ENCODE measurements at places on chromosomes 13 and 19.

GRCh38 chr13:39777021-39777420 lies 121.6 kb downstream of the COG6 start:
- no peak for DNase-seq

DNA sequence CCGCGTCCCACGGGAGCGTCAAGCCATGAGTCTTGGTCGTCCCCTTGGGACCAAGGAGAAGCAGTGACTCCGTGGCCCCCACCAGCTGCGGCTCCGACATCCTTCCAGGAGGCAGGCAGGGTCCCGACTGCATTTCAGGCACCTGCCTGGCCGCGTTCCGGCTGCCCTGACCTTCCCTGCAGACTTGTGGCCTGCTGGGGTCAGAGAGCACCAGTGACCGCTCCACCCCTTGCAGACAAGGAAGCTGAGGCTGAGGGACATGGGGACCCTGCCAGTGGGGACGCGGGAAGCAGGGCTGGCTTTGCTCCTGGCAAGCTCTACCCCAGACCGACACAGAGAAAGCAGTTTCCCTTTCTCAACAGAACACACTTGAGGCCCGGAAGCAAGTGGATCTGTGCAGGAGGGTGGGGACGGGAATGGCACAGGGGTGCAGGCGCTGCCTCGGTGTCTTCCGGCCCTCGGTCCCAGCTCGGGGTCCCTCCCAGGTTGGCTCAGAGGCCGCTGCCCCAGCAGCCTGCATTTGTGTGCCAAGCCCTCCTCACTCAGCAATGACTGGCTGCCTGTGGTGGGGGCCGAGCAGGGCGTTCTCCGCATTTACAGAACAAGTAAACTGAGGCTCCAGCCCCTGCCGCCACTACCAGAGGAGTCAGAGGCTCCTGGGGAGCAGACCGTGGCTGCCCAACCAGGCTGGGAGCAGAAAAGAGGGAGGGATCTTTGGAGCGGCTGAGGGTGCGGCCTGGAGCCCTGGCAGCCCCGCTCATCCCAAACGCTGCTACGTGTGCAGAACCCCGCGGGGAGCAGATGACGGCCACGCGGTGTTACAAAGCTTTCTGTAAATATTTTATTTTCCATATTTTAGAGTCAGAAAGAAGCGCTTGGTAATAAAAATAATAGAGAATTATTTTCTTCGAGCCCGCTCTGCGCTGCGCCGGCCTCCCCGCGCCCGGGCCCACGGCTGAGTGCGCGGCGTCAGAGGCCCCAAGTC lies 43.9 kb downstream of the GAS6 start:
- no peak for DNase-seq

DNA sequence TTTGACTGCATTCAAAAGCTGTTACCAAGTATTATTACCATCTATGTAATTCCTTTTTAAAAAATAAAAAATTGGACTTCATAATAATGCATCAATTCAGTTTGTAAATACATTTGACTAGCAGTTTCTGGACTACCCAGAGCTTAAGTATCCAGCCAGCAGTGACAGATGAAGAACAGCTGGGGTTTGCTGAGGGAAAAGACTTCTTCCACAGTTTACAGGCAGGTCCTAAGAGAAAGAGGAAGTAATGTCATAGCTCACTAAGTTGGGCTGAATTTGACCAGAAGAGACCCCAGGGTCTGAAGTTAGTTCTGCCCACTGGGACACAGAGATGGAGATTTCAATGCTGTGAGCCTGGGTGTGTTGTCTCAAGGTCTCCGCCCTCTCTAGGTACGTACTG lies 96.4 kb downstream of the MBNL2 start:
- DNase-seq: no peak

DNA sequence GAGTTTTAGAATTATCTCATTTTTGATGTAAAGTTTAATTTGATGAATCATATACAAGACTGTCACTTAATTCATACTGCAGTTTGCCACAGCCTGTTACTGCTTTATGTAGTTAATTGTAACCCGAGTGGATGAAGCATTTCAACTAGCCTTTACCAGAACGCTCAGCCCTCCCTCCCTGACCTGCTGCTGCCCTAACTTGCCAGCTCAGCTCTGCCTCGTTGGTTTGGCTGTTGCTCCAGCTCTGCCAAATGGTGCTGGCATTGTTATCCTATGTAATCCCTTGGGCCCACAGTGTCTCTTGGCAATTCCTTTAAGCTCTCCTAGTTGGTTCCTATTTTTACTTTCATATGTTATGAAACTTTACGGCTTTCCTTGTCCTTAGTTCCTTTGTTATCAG lies 113.3 kb downstream of the LMO7 start:
- no peak for DNase-seq

- peak; percentile 64 for DNase-seq
Measured at GRCh38 chr19:10553943-10554381, 10.3 kb downstream of the ATG4D start.

DNA sequence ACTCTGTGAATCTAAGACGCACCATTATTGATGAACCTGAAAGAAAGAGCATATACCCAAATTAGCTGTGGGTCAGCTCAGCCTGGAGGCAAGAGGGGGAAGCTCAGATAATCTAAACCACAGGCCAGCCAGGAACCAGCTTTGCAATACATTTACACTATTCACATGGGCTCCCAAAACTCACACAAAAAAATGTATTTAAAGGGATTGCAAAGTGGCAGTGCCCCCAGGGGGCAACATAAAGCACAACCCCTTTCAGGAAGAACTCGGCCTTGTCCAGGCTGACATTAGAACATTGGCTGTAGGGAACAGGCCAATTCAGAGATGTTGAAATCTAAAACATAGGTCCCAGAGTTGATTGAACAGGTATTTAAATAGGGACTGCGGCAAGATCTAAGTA lies 3.2 kb upstream of the PROZ start:
- no peak for DNase-seq

DNA sequence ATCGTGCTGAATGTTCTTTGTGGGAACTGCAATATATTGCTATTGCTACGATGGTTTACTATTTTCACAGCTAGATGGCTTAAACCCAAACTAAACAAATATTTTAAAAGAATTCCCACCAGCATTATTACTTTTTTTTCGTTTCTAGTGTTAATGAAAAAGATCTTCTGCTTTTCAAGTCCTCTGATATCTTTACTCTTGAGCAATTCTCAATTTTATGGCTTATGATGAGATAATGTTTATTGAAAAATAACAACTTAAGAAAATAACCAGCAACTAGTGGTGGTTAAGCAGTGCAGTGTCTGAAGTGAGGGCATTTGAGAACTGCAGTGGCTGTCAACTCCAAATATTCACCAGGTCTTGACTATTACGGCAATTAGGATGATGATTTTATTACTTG lies 360.4 kb downstream of the ENOX1 start:
- DNase-seq: no peak

DNA sequence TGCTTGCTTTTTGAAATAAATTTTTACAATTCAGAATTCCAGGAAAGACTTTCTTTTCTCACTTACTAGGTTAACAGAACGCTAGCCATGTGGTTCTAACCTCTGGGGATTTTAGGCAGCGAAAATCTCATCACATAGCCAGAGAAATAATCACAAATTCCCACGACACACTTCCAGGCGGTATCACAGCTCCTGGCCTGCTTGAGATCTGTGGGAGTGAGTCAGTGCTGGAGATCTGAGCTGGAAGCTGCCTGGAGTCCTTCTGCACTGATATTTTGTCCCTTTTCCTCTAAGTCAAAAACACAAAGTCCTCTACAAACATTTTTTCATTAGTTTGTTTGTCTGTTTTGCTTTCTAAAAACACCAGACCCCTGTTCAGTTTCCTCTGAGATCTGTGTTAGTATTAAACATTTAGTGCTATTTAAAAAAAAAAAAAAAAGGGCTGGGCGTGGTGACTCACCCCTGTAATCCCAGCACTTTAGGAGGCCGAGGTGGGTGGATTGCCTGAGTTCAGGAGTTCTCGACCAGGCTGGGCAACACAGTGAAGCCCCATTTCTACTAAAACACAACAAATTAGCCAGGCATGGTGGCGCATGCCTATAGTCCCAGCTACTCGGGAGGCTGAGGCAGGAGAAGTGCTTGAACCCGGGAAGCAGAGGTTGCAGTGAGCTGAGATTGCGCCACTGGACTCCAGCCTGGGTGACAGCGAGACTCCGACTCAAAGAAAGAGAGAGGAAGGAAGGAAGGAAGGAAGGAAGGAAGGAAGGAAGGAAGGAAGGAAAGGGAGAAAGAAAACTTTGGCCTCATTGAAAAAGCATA lies 12.2 kb upstream of the UBE2L5 start:
- DNase-seq: no peak

DNA sequence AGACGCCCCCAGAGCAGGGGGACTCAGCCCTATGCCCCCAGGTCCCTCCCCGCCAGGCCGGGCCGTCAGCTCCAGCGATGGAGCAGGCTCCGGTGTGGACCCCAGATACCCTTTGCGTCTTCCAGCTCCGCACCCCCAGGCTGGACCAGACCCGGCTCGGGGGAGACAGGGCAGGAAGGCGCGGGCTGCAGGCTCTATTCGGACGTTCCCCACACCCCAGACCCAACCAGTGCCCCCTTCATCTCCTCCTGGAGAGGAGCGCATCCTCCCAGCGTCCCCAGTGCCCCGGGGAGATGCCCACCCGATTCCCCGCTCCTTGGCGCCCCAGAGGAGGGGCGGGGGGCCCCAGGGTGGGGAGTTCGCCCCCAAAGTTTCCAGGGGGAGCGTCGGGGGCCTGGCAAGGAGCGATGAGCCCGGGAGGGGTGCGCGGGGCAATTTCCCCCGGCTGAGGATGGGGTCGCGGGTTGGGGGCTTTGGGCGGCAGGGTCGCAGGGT lies 389 bp downstream of the LINGO3 start:
- no peak for DNase-seq

GRCh38 chr13:108120856-108121255 lies 94.5 kb downstream of the LIG4 start:
- DNase-seq: no peak

DNA sequence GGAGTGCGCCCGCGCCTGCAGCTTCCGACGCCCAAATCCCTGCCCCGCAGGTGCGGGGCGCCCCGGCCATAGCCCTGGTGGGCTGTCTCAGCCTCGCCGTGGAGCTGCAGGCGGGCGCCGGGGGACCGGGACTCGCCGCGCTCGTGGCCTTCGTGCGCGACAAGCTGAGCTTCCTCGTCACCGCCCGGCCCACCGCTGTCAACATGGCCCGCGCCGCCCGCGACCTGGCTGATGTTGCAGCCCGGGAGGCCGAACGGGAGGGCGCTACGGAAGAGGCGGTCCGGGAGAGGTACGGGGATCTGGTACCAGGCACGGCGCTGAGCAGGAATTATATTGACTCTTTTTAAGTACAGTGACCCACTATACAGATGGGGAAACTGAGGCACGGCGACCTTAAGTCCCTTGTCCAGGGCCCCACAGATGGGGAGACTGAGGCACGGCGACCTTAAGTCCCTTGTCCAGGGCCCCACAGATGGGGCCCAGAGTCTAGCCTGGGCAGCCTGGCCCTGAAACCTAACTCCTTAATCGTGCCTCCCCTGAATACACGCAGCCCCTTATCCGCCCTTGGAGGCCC lies 586 bp downstream of the MRI1 start:
- DNase-seq: no peak

DNA sequence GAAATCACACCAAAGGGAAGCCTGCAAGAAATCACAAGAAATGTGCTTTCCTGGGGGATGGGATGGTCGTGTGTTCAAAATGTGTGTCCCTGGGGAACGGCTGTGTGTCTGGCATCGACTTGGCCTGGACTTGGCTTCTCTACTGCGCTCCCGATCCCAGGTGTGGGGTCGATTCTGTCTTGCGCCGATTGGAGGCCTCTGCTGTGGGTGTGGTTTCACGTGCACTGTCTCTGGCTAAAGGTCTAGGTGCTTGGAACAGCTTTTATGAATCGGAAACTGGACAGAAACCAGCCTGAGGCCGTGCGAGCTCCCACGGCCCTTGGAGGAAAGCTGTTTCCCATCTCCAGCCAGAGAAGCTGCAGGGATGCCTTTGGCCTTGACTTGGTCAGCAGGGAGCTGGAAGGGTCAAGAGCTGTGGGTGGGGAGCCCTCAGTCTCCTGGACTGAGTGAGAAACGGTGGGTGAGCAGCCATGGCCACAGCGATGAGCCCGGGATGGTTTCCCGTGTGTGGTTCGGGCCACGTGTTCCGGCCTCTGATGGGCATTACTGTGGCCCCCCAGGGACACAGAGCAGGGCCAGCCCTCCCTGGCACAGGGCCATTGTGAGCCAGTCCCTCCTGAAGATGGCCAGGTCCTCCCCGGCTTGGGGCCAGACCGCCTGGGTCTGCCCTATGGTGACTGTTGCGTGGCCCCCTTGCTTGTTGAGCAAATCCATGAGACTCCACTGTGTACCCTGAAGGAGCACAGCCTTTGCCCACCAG lies 29.7 kb downstream of the MCF2L start:
- no peak for DNase-seq

GRCh38 chr19:55673889-55674288 lies 1.1 kb upstream of the EPN1 start:
- DNase-seq: no peak

- no peak for DNase-seq
Measured at GRCh38 chr13:74047931-74048600, 86.1 kb downstream of the KLF12 start.

GRCh38 chr13:110336681-110337080 lies 29.6 kb downstream of the COL4A2 start:
- no peak for DNase-seq

- DNase-seq: no peak
Measured at GRCh38 chr13:114045113-114045735, 71.3 kb upstream of the C13orf46 start.

GRCh38 chr19:633786-634639 lies 676 bp upstream of the POLRMT start:
- no peak for DNase-seq

DNA sequence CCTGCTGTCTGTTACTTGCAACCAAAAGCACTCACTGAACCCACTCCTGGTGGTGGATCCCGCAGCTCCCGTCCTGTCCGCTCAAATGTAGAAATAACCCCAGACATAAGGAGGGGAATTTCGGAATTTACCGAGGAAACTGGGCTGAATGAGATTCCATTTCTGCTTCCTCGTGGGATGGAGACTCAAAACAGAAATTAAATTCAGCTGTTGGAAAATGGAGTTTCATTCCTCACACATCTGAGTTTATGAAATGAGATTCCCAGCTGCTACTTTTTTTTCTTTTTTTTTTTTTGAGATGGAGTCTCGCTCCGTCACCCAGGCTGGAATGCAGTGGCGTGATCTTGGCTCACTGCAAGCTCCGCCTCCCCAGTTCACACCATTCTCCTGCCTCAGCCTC lies 44.3 kb downstream of the COLGALT1 start:
- no peak for DNase-seq

GRCh38 chr13:49524740-49525501 lies 29.2 kb downstream of the PHF11 start:
- DNase-seq: peak; percentile 12

- DNase-seq: no peak
Measured at GRCh38 chr13:111789011-111789410, 277.9 kb upstream of the SOX1 start.

DNA sequence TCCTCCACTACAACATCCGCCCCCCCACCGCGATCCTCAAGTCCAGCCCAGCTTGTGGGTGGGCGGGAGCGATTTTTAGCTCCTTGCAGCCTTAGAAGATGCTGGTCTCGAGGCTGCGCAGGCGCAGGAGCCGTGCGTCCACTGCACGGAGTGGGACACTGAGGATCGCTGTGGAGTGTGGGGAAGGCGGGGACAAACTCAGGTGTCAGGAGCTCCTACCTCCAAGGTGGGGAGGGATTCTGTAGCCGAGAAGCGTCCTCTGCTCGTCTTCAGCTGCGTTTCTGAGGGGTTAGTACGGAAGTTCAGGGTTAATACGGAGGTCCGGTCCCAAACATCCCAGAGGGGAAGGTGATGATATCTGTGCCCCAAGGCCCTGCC lies at the start of gene RTBDN:
Gene RTBDN (minus strand): TSS at position 14 of the 378 bp plus-strand sequence. CDS start 4,600 bp downstream, outside the sequence.
- DNase-seq: no peak
